ENCODE measurements at places on chromosomes 12 and 14.

GRCh38 chr12:103840462-103840875, 565 bp downstream of the NT5DC3 start:
- no peak for DNase-seq

- DNase-seq: no peak
These were observed 49.1 kb downstream of the B4GALNT3 start for GRCh38 chr12:508795-509194.

GRCh38 chr14:95741038-95741490, 27.1 kb upstream of the TCL1A start:
- no peak for DNase-seq

GRCh38 chr12:93591137-93591868, 18.8 kb downstream of the SOCS2 start:
- no peak for DNase-seq

- no peak for DNase-seq
These were observed 3.0 kb downstream of the REM2 start for GRCh38 chr14:22885975-22886374.
